ENCODE measurements at places on chromosomes 7 and 10.

DNA sequence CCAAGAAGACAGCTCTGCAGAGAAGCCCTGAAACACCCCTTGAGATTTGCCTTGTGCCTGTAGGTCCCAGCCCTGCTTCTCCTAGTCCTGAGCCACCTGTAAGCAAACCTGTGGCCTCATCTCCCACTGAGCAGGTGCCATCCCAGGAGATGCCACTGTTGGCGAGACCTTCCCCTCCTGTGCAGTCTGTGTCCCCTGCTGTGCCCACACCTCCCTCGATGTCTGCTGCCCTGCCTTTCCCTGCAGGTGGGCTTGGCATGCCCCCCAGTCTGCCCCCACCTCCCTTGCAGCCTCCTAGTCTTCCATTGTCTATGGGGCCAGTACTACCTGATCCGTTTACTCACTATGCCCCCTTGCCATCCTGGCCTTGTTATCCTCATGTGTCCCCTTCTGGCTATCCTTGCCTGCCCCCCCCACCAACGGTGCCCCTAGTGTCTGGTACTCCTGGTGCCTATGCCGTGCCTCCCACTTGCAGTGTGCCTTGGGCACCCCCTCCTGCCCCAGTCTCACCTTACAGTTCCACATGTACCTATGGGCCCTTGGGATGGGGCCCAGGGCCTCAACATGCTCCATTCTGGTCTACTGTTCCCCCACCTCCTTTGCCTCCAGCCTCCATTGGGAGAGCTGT is 8.2 kb downstream of the PPRC1 start:
- no peak for DNase-seq

DNA sequence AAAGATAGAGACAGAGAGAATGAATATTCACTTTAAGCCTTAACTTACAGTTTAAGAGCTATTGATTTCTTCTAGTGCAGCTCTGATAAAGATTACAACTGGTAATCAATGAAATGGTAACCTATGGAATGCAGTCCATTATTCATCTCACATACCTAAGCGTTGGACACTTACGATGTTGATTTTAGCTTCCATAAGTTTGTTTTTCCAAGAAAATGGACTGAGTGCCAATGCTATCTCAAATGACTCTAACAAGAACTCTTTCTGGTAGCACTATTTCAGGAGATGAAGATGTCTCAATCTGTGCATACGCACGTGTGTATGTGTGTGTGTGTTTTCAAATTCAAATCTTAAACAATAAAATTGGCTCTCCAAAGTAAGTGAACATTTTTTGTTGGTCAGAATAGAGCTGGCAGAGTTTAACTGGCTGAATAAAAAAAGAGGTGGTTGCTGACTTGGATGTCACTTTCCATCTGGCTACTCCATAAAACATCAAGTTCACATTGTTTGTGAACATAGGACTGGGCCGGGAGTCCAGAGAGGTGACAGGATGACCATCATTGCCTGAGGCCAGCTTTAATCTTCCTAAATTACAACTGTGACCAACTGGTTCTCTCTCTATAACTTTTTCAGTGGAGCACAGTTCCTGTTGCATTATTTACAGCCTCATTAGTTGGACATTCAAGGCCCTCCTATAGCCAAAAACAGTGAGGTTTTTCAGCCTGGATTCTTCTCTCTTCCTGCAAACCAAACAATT is 106.9 kb upstream of the CSTF2T start:
- no peak for DNase-seq

DNA sequence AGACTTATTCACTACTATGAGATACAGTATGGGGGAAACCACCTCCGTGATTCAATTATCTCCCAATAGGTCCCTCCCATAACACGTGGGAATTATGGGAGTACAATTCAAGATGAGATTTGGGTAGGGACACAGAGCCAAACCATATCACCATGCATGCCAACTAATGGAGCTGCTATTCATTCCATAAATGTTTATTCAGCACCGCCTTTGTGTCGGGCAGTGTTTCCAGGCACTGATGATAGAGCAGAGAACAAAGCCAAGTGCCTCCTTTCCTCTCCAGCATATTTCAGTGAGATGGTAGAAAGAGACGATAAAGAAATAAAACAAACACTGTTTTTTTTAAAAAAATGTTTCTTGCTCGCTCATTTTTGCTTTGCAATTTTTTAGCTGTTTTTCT is 295.9 kb upstream of the FOXK1 start:
- no peak for DNase-seq

DNA sequence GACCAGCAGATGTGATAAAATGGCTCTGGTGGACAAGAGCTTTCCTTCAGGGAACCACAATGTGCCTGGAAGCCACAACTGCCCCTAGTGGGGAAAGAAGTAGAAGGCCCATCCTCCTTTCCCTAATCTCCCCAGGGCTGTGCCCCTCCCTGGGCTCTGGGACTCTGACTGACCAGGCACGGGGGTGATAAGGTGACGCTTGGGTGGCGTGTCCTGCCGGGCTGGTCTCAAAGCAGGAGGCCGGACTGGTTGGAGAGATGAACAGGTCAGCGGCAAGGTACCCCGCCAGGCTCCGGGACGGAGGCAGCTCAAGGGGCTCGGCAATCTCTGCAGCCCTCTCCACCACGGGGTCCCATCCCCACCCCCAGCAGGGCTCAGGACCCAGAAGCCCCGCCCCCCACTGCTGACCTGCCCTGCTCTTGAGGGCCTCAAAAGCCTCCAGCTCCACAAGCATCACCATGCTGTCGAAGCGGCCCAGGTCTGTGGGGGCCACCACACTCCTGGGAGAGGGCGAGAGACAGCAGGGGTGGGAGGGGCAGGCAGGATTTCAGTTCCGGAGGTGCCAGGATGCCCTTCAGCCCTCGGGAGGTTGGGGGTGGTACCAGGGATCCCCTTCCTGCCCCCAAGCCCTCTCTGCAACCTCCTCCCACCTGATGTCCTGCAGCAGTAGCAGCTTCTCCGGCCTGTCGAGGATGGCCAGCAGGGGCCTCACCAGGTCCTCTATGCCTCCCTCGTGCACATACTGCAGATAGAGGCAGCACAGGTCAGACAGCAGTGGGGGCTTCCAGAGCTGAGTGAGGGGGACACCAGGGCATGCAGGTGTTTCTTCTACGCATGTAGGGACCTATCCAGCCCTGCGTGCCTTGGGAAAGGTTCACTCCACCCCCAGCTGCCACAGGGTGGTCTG is 12.2 kb downstream of the LZTS2 start:
- DNase-seq: no peak

DNA sequence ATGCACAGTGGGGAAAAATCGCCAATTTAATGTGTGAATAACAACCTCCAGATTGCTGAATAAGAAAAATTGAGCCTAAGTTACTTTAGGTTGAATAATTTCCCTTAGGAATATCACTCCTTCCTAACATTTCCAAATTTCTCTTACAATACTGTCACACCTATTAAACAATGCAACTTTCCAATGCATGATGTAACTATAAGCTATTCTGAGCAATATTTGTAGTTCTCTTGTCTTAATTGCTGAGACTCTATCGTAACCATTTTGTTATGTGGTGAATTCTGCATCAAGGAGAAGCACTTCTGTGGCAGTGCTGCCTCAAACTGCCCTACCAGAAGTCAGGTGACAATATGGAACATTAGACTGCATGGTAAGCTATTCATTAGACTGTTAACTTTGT is 386.7 kb upstream of the LRRN3 start:
- DNase-seq: no peak

GRCh38 chr7:114718861-114719260 is 203.0 kb upstream of the MDFIC start:
- no peak for DNase-seq

All from activated CD4-positive, CD25-positive, alpha-beta regulatory T cell treated with anti-CD3 and anti-CD28 coated beads, Interleukin-2, amount 50 U/mL, for 72 hours (primary cell).